ENCODE measurements at places on chromosomes 16 and 17.

DNA sequence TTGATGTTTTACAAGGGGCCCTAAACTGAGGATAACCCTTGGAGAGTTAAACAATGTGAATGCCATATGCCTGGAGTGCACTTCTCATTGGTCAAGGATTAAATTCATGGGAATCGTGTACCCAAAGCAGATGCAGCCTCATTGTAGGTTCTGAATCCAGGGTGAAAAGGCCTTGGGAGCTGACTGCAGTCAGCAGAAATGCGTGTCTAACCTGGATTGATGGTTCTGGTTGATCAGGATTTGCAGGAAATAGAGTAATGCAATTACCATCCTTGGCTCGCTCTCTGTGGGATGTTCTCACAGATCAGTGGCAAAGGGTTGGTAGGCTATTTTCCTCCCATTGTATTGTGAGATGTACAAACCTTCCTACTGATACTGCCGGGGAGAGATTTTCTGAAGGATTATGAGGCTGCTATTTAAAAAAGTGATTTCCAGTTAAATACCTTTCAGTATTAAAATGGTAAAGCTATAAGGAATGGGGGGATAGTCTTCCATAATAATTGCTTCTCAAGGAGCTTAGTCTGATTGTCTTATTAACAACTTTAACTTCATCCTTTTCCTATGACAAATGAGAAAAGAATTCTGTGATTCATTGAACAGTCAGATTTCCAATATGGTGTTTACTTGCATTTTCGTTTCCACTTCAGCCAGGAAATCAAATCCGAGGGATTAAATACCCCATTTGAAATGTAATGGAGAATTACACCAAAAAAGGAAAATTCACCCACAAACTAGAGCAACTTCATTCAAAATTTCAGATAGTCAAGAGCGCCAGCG lies 1028.1 kb upstream of the EEF2KMT start:
- DNase-seq: no peak

- no peak for DNase-seq
Measured at GRCh38 chr16:75121949-75122568, 5.5 kb upstream of the LDHD start.

GRCh38 chr16:72240466-72240865 lies 68.5 kb upstream of the PMFBP1 start:
- DNase-seq: no peak

DNA sequence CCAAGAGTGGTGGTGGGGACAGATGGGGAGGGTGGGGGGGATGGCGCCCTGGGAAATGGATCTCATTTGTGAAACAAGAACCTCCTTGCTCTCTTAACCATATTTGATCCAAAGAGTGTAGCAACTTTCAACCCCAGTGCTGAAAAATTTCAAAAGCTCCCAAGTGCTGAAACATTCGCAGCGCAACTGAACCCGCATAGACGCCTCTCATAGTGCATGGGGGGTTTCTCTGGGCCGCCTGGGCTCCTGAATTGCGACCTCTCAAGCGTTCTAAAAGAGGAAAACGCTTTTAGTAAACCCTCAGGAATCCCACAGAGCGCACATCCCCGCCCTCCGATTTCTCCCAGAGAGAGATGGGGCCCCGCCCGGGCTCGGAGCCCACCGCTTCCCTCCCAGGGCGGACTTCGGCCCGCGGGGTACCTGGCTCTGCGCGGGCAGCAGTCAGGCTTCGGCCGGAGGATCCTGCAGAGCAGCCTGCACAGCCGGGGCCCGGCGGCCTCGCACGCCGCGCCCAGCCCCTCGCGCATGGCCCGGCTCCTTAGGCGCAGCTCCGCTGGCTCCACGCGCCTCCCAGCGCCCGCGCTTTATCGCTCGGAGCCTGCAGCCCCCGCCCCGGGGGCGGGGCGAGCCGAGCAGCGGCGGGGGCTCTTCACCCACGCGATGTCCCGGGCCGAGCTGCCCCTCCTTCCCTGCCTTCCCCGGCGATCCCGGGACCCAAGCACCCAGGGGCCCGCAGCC lies 7.0 kb downstream of the NOS2 start:
- DNase-seq: no peak
